Kidney (tissue), 22 donors: ENCODE measurements at places on chromosomes 3 and 15. TPM values are rescaled to one million over a fixed set of nuclear protein-coding genes. Genes with fewer than 3 reads are reported as not detected.

GRCh38 chr15:62164014-62164395 is 1.1 kb downstream of the C2CD4B start:
- no peaks in the 10 kb centered on the region for H3K36me3 ChIP-seq
- H3K4me3 ChIP-seq: peak overlapping the region; percentile 0
- peak; percentile 45 for DNase-seq
- H3K27ac ChIP-seq: no peak overlapping the region

GRCh38 chr15:66072616-66073361 is 180.8 kb downstream of the MEGF11 start:
- no peak for DNase-seq
- no peak overlapping the region for H3K4me3 ChIP-seq
- H3K27ac ChIP-seq: no peak overlapping the region
- no peaks in the 10 kb centered on the region for H3K4me1 ChIP-seq

DNA sequence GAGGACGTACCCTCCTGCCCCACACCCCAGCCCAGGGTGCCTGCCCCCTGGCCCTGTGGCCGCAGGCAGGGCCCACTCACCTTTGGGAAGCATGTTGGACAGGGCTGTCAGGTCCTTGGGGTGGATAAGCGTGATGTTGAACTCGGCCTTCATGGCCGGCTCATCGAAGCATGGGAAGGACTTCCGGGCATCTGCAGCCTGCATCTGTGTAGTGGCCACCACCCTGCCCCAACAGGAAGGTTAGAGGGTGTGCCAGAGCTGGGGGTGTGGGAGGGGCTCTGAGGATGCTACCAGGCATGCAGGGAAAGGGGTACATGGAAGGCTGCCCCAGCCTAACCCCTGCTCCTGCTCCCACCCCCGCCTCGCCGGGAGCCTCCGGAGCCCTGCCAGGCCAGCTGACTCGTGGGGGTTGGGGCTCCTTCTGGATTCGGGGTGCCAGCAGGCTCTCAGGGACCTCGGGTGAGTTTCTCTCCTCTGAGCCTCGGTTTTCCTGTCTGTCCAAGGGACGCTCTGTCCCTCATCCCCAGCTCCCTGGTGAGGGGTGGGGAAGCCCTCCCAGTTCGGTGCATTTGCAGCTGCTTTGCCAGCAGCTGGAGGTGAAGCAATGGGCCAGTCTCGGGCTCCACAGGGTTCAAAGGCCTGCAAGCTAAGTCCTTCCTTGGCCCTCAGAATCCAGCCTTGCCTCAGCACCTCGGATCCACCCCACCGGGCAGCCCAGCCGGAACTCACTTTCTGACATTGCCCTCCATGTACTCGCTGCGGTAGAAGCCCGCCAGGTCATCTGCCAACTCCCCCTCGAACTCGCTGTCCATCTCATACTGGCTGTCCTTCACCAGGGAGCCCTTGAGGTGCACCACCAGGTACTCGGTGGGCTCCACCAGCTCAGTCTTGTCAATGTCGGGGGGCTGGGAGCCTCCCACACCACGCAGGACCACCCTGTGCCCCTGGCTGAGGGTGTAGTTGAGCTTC is 9.1 kb downstream of the ANPEP start:
- H3K4me1 ChIP-seq: no peaks in the 10 kb centered on the region
- no peaks in the 10 kb centered on the region for H3K36me3 ChIP-seq
- peak overlapping the region; percentile 81 for H3K4me3 ChIP-seq
- peak; percentile 33 for DNase-seq

GRCh38 chr3:51967384-51968169 is at the start of gene PCBP4:
PCBP4 (minus strand) TSS chr3:51967454; CDS start chr3:51961240, 6,214 bp downstream.
- H3K4me1 ChIP-seq: peaks cover 4% of the 10 kb centered on the region
- H3K36me3 ChIP-seq: peaks cover 5% of the 10 kb centered on the region
- peak within 1 kb of the TSS; percentile 71 for H3K27ac ChIP-seq
- DNase-seq: peak; percentile 91
- H3K4me3 ChIP-seq: peak within 1 kb of the TSS; percentile 69
- no peaks in the 10 kb centered on the region for H3K27me3 ChIP-seq

- H3K4me1 ChIP-seq: no peaks in the 10 kb centered on the region
- no peak for DNase-seq
- H3K4me3 ChIP-seq: no peak overlapping the region
- no peaks in the 10 kb centered on the region for H3K36me3 ChIP-seq
Observed at GRCh38 chr3:4956738-4957137, 22.5 kb upstream of the BHLHE40 start.

DNA sequence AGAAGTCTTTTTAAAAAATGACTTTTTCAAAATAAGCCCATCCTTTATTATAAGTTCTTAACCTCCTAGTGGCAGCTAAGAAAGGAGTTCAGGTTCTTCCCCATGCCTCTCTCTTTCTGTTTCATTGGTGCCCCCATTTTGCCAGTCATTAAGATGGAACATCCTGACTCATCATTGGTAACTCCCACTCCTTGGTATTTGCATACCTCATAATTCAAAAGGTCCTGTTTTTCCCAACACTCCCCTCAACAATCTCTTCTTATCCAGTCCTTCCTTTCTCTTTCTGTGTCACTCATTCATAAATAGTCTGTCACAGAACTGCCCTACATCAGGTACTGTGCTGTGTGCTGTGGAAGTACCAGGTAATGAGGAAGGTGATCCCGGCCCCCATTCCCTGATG is 394.0 kb downstream of the FOXP1 start:
- H3K36me3 ChIP-seq: no peaks in the 10 kb centered on the region
- H3K4me3 ChIP-seq: no peak overlapping the region
- no peaks in the 10 kb centered on the region for H3K27me3 ChIP-seq

GRCh38 chr3:157865352-157866000 is 240.7 kb downstream of the SHOX2 start:
- H3K4me1 ChIP-seq: no peaks in the 10 kb centered on the region
- no peaks in the 10 kb centered on the region for H3K36me3 ChIP-seq
- no peak overlapping the region for H3K27ac ChIP-seq
- no peaks in the 10 kb centered on the region for H3K27me3 ChIP-seq

DNA sequence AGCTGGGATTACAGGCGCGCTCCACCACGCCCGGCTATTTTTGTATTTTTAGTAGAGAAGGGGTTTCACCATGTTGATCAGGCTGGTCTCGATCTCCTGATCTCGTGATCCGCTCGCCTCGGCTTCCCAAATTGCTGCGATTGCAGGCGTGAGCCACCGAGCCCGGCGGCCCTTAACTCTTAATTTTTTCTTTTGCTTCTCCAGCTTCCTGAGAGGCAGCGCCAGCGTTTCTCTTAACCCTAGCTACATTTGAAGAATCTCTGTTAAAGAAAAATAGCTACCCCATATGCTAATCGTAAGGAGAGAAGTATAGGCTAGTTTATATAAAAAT is 465 bp upstream of the GK5 start:
- peak overlapping the region; percentile 55 for H3K4me3 ChIP-seq
- peak overlapping the region; percentile 88 for H3K27ac ChIP-seq
- H3K4me1 ChIP-seq: no peaks in the 10 kb centered on the region
- DNase-seq: no peak

- no peaks in the 10 kb centered on the region for H3K36me3 ChIP-seq
- DNase-seq: peak; percentile 33
- H3K27ac ChIP-seq: no peak overlapping the region
- no peaks in the 10 kb centered on the region for H3K27me3 ChIP-seq
Observed at GRCh38 chr3:196650740-196651311, 11.3 kb downstream of the NRROS start.

DNA sequence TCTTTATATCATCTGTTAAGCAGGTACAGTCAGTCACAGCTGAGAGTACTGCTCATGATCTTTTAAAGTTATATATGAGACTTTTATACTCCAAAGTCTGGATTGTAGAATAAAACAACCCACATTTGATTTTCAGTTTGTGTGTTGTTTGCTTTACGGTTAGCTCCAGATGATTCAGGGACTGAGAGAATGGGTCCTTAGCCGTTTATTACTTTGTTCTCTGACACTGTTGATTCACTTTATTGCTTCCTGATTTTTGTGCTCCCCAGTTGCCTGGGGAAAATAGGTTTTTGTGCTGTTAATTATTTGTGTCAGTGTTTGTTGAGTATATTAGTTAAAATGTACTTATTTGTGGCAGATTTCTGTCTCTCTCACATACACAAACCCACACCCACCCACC is 8.6 kb upstream of the EBLN2 start:
- H3K27ac ChIP-seq: no peak overlapping the region
- no peaks in the 10 kb centered on the region for H3K36me3 ChIP-seq
- H3K27me3 ChIP-seq: no peaks in the 10 kb centered on the region
- H3K4me3 ChIP-seq: no peak overlapping the region

DNA sequence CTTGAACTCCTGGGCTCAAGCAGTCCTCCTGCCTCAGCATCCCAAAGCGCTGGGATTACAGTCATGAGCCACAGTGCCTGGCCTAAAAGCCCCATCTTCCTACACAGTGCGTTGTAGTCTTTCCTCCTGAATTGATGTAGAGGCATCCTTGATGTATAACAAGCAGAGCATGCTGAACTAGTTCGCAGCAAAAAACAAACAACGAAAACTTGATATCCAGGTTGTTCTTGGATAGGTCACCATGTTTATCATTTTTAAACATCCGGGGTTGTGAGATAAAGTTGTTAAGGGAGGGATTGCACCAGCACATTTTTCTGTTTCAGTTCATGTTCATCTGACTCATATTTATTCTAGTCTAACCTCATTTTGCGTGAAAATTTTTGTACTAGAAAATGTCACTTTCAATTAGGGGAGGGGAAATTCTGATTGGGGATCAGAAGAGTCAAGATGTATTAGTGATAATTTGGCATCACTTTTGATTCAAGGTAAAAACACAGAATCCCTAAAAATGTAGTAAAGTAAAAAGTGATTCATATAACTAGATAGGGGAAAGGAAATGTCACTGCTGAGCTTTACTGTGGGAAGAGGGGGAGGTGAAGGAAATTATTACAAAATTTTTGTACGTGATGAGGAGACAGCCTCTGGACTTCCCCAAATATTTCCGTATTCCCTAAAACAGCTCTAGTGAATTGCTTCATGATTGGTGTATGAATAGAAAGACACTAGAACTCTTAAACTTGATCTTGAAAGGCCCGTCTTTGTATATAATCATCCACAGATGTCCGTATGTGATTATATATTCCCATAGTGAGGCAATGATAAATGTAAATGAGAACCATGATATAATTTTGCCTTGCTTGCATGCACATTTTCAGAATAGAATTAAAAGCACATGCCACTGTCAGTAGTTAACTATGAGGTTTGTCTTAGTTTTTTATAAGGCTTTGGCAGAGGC is 22.9 kb downstream of the RAB8B start:
- H3K27ac ChIP-seq: peak overlapping the region; percentile 17
- H3K4me3 ChIP-seq: no peak overlapping the region
- H3K36me3 ChIP-seq: no peaks in the 10 kb centered on the region
- H3K27me3 ChIP-seq: no peaks in the 10 kb centered on the region

DNA sequence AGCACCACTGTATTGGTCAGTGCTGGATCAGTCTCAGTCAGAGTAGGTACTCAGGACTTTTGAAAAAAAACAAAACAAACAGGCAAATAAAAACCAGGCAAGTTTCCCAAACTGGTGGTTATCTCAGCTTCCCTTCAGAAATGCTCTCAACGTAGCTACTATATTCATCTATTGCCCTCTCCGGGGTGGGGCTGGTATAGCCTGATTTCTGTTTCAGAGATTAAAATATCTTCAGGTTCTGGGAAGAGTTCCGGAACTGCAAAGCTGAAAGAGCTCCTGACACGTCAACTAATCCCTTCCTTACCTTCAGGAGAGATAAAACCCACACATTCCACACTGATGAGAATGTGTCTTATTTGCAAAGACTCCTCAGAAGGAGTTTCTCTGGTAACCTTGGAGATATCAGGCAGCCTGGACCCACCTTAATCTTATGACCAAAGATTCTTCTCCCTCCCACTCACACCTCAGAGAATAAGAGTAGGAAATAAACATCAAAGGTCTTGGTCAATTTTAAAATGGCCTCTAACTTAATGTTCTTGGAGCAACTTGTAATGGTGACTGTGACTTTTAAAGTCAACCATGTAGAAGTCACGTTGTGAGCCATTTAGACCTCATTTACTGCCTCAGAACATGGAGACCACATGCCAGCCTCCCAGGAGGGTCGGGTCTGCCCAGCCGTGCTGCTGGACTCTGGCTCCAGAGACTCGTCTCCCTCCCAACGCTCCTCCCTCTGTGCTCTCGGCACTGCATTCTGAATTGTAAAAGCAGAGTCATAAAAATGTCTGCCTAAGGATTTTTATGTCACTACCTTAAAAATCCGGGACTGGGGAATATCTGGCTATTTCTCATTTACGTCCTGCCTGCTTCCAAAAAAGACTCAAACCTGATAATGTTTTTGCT is 53.8 kb downstream of the CDCP1 start:
- no peaks in the 10 kb centered on the region for H3K36me3 ChIP-seq
- H3K4me3 ChIP-seq: no peak overlapping the region
- peak; percentile 59 for DNase-seq
- H3K27ac ChIP-seq: no peak overlapping the region

Gene PRR23A
- total RNA-seq: not detected

Gene FOXB1
- total RNA-seq: not detected

Gene ARPP21
- total RNA-seq: 0.44 TPM

Gene GALNT15
- 39.9 TPM for total RNA-seq

Gene PLIN1
- 2.1 TPM for total RNA-seq
